ENCODE measurements at places on chromosomes 2 and 18.

GRCh38 chr2:234954551-234954992, 2.8 kb downstream of the SH3BP4 start:
- no peak for DNase-seq

DNA sequence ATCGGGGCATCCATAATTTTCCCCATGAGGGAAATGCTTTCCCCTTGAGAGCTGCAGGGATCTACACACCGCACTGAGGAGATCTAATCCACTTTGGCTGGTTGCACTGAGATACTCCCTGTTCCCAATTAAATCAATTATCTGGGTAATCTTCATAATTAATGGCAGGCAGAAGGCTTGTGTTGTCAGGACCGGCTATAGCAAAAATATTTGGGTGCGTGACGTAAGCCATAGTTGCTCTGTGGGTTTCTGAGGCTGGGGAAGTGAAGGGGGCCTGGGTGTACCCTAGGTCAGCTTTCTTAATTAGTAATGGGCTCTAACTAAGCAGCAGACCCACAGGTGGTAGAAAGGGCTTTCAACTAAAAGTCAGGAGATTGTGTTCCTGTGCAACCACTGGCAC, 62.8 kb upstream of the UPP2 start:
- no peak for DNase-seq

DNA sequence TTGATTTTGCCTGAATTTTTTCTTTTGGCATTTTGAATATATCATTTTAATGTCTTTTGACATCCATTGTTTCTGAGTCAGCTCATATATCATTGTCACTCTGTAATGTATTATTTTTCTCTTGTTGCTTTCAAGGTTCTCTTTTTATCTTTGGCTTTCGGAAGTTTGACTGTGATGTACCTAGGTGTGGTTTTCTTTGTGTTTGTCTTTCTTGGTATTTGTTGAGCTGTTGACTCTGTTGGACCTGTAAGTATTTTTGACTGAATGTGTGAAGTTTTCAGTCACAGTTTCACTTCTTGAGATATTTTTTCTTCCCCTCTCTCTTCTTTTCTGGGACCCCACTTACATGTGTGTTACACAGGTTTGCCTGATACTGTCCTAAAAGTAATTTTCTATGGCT, 24.9 kb upstream of the DRC1 start:
- no peak for DNase-seq

DNA sequence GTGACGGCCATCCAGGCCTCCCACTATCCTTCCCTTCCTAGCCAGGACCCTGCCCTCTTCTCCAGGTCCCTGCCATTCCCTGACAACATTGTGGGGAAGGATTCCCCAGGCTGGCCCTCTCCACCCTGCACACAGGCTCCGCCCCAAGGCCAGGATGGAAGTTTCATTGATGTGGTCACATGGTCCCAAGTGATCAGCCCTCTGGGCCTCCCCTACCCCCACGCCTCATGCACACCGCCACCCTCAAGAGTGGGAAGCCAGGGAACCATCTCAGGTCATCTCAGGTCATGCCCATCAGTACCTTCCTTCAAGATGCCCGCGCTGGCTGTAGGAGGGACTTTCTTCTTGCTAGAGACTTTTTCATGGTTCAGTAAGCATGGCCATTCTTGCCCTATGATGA, 514.8 kb upstream of the RAB6C start:
- no peak for DNase-seq

DNA sequence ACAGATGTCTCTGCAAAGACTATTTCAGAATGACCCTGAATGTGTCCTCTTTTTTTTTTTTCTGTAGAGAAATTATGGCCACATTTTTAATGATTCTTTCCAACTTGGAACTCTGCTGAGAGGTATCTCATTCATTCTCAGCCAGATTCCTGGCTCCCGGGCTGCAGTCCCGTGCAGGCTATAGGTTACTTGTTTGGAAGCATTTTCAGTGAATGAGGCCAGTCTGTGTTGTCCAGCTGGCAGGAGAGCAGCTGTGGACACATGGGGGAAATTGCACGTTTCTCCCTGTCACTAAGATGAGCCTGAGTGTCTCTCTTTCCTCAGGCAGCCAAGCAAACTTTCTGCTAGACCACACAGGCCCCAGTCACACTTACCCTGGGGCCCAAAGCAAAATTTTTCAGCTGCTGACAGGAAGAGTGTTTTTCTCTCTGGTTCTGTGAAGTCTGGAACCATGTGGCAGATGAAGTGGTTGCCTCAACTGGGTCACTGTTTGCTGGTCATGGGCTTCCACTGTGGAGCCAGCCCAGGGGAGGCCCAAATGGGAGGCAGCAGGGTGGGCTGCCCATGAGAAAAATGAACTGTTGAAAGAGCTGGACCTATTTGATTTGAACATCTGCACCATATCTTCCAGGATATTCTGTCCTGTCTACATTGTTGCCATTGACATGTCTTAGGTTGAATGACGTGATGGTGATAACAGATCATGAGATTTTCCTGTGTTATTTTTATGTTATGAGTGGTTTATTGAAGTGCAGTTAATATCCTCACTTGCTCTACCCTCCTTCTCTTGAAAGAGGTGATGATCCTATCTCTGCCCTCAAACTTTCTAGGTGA, 431.2 kb downstream of the LPIN1 start:
- DNase-seq, result peak; percentile 19

DNA sequence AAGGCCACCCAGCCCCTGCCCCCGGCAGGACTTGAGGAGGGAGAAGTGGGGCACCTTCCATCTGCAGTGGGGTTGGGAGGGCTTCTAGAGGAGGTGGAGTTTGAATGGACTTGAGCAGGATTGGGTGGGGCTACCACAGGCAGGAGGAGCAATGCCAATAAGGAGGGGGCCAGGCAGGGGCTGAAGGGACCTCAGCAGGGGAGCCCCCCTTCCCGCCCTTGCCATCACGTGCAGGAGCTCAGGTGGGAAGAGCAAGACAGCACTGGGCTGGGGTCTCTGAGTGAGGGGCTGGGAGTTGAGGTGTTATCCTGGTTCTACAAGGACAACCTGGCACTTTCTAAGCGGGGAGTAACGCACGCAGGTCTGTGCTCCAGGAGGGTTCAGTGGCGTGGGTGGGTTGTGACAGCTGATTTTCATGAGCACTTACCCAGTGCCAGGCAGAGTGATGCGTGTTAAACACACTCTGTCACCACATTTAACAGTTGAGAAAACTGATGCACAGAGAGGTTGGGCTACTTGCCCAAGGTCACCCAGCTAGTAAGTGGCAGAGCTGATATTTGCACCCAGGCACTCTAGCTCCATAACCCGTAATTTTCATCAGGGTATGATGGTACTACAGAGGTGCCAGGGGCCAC, 4.8 kb downstream of the CHRND start:
- no peak for DNase-seq

- no peak for DNase-seq
These were observed 168.7 kb downstream of the KCNS3 start for GRCh38 chr2:18047213-18047611.

GRCh38 chr2:21104030-21104660, 19.6 kb upstream of the TDRD15 start:
- no peak for DNase-seq

DNA sequence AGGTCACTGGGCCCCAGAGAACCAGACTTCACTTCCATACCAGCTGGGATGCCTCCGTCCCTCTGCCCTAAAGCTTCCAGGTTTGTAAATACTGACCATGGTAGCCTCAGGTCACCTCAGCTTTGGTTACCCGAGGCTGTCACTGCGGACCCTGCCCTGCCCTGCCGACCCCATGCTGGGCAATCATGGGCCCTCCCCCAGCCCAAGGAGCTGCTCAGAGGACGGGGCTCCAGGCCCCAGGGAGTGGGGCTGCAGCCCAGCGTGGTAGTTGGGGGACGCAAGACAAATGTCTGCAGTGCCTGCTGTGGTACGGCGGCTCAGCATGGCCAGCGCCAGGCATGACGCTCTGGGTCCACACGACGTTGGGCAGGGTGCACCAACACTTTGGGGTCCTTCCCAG, 25.3 kb downstream of the RAMP1 start:
- DNase-seq, result no peak

DNA sequence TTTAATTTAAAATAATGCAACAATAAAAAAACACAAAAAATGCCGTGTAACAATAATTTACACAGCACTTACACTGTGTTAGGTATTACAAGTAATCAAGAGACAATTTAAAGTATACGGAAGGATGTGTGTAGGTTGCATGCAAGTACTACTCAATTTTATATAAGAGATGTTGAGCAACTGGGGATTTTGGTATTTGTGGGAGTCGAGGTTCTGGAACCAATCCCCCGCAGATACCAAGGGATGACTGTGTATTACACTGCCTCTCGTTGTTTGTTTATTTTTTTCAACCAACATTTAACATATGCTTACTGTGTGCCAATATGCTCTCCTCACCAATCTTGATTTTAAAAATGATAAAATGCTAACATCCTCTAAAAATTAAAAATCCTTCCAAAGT, 24.8 kb downstream of the MAP3K2 start:
- DNase-seq, result no peak

DNA sequence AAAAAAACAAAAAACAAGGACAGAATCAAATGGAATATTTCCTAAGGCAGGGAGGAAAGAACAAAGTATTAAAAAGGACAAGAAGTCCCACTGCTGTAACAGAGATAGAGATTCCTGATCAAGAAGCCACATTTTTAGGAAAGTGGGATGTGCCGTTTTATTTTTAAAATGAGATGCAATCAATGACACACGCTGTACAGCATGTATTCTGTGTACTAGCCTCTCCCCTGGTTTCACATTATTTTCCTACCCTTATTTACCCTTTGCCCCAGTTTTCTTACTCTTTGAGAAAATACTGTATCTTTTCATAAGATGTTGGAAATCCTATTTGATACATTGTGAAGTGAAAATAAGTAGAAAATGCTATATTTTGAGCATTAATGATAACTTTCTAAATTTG, 45.8 kb downstream of the E2F6 start:
- DNase-seq, result no peak

DNA sequence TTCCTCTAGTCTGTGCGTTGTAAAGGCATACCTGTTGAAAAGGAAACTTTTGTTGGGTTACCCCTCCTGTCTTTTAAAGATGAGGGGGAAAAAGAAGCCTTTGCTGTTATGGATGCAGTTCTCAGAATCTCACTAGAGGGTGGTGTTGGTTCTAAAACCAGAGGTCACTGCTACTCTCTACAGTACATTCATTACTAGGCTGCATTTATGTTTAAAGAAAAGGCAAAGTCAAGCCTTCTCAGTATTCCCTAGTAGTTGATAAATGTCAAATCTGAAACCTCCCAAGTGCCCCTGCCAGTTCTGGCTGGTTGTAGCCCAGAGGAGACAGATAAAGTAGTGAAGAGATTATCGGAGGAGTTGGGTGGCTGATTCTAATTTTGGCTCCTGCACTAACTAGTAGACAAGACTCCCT, 1.4 kb upstream of the PLCL1 start:
- no peak for DNase-seq

- no peak for DNase-seq
These were observed 186.4 kb upstream of the ST6GAL2 start for GRCh38 chr2:107072150-107072940.

DNA sequence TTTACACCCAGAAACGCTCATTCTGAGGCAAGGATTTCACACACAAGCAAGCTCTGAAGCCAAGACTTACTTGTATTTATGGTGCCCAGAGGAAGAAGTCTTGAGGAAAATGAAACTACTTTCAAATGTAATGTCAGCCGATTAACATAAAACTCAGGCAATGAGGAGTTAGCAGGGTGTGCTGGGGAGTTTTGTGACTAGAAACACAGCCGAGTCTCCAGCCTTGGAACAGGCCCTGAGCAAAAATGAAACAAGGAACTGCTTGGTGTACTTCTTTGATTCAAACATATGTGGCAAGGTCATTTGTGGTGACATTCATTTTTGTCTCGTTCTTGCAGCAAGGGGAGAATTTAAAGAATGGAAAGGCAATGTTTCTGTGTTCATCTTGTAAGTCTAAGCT, 4.5 kb downstream of the DYTN start:
- DNase-seq, result no peak

- no peak for DNase-seq
These were observed 79.2 kb downstream of the LONRF2 start for GRCh38 chr2:100242891-100243619.

- no peak for DNase-seq
These were observed 87.0 kb downstream of the EPB41L3 start for GRCh38 chr18:5456577-5457461.

DNA sequence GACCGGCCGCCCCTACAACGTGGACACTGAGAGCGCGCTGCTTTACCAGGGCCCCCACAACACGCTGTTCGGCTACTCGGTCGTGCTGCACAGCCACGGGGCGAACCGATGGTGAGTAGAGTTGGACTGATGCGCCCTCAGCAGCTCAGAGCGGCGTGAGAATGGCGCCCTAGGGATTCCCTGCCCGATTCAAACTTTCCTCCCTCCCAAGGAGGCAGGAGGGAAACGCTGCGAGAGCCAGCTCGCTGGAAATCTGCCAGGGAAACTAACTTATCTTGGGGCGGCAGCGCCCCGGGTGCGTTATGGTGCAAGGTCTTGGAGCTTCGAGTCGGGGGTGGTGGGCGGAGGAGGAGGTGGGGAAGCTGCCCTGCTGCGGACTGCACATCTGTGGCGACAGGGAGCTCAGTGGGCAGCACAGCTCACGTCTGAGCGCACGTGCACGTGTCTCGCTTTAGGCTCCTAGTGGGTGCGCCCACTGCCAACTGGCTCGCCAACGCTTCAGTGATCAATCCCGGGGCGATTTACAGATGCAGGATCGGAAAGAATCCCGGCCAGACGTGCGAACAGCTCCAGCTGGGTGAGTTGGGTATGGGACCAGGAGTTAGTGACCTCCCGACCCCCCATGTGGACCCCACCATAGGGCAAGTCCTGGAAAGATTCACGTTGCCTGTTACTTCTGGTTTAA, 697 bp downstream of the ITGA4 start:
- peak; percentile 56 for DNase-seq

GRCh38 chr2:201432621-201433393, 18.5 kb downstream of the TRAK2 start:
- DNase-seq, result peak; percentile 23

DNA sequence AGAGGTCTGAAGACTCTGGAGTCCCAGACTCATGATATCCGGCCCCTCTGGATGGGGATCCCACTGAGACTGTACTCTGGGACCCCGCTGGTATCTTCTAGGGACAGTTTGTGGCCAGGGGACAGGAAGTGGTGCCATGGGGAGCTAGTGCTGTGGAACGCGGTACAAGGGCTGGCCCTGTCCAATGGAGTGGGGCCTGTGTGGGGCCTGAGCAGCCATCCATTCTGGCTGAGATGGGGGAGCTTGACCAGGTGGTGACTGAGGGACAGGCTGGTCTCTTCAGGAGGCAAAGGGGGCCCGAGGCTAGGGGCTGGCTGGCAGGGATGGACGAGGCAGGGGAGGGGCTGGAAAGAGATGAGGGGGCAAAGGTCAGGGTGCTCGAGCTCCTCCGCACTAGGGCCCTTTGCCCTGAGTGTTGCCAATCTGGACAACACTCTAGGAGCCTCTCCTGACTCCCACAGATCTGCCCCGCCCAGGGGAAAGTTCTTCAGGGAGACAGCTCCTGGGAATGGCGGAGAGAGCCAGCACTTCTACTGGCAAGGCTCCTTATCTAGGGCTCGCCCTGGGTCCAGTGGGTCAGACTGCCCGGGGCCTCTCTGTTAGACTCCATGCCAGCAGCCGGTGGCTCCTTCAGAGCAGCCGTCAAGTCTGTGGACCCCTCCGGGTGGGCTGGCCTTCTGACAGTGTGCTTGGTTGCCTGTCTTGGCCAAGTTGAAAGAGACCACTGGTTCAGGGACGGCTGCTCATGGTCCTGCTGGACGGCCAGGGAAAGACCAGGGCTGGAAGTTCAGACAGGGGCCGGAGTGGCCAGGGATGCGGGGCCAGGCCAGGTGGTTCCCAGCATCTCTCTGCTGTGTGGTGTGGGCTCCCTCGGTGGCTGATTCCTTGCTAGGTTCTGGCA, 12.3 kb downstream of the MALL start:
- no peak for DNase-seq

Data from NCI-H446 treated with DMSO at 0.1 percent for 48 hours (cell line).